HAP-1 (cell line): ENCODE measurements at places on chromosomes 2 and 18.

- DNase-seq: no peak
Observed at GRCh38 chr2:220000080-220000479, 372.6 kb downstream of the SLC4A3 start.

- DNase-seq: peak; percentile 55
Observed at GRCh38 chr2:237692601-237693290, 65.4 kb downstream of the LRRFIP1 start.

DNA sequence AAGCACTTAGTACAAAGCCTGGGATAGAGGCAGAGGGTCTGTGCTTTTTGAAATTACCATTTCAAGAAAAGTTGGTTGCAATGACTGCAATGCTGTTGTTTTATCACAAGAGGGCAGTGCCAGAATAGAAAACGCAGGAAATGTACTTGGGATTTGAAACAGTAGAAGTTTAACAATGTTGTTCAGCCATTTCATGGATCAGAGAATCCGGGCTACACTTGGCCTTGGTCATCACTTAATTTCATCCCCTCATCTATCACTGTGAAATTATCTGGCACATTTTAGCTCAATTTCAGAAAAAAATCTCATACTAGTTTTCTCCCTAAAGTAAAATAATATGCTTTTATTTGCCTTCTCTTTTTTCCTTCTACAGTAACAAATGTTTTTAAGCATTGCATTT lies 70.8 kb downstream of the RAPGEF4 start:
- peak; percentile 71 for DNase-seq

- DNase-seq: no peak
Observed at GRCh38 chr18:70127359-70127758, 78.1 kb downstream of the RTTN start.

- DNase-seq: no peak
Observed at GRCh38 chr2:213259266-213259665, 25.0 kb upstream of the SPAG16 start.

GRCh38 chr2:130796290-130796689 lies 40.4 kb upstream of the ARHGEF4 start:
- no peak for DNase-seq

- DNase-seq: no peak
Observed at GRCh38 chr2:163558251-163559021, 177.4 kb downstream of the FIGN start.

DNA sequence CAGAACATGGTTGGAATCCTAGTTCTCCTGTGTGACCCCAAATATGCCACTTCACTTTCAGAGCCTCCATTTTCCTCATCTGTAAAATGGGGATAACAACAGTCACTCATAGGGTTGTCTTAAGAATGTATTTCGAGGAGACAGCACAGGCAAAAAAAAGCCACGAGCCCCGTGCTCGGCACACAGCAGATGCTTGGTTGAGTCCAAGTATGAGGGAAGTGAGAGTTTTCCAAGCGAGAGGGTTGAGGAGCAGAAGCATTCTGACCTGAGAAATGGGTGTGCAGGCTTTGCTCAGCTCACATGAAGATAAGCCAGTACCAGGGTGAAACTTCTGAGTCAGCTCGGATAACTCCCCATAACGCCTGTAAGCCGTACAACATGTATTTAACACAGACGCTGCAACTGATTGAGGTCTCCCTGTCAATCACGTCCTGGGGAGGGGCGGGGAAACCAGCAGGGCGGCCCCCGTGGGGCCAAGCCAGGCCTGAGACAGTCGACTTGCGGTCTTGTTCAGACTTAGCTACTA lies 23.0 kb upstream of the ODC1 start:
- DNase-seq: no peak

DNA sequence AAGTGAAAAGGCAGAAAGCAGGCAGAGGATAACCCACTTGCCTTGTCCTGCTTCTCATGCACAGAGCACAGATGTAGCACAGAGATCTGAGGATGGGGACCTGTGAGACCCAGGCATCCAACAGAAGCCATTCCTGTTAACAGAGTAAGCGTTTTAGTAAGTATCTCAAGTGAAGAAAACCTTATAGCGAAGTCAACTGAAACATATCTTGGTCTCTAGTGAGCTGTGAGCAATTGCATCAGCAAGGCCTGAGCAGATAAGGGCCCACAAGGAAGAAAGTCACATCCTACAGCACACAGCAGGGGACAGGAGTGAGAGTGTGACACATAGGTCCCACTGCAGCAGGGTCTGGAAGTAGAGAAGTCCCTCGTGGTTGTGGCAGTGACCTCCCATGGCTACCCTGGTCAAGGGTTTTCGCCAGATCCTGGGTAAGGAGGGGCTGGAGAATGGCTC lies 248.7 kb upstream of the TNP1 start:
- DNase-seq: no peak

- peak; percentile 15 for DNase-seq
Observed at GRCh38 chr2:19287324-19287723, 71.1 kb downstream of the OSR1 start.

GRCh38 chr2:168180483-168180882 lies 66.9 kb downstream of the STK39 start:
- peak; percentile 88 for DNase-seq

GRCh38 chr2:10159581-10160131 lies 37.1 kb downstream of the RRM2 start:
- DNase-seq: no peak

- DNase-seq: no peak
Observed at GRCh38 chr18:11658989-11659388, 30.1 kb upstream of the GNAL start.

DNA sequence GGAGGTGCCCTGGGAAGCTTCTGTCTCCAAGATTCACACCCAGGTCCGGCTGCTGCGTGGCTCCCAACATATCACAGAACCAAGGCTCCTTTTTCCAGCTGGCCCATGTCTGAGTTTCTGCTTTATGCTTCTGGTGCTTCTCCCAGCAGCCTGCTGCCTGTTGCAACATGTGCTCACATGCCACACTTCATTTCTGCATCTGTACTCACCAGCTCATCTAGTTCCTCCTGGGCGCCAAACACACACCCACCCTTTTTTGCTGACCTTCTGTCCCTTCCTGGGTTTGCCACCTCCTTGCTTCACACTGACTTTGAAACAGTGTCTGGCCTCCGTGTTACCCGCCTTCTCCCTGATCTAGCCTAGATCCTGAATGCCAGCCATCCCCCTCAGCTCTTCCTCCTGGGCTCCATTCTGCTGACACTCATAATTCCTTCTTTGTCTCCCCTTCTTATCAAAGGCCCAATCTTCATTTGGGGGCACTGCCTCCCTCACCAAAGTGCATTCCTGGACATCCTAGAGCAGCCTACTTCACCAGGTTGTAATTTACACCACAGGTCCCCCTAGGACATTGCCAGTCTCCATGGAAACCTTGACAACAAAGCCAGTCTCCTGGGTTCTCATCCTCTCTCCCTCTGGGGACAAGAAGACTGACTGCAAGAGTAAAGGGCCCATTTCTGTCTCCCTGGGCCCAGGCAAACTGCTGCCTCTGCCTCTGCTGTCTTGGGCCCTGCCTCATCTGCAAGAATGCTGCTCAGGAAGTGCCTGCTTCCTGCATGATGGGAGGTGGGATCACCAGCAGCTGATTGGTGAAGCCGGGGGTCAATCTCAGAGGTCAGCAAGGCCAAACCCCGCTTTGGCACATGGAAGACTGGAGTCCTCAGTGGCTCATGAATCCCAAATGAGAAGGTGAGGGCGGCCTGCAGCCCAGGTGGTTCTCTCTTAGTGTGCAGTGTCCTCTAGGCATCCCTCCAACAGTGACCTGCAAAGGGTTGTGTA lies 13.9 kb upstream of the PROM2 start:
- no peak for DNase-seq

DNA sequence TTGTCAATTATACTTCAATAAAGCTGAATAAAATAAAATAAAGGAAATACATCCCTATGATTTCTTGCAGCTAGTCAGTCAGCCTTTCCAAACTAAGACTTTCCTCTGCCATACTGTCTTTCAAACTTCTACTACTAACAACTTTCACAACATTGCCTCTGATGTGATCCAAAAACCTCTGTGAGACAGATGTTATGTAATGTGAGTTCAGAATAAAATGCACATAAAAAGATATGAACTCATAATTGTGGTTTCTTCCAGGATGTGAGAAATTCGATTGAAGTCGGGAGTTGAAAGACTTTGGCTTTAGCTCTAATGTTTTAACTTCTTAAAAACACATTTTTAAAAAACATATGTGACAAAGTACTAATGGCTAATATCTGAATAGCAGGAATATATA lies 98.7 kb downstream of the PIGN start:
- DNase-seq: no peak

GRCh38 chr18:48024881-48025660 lies 94.6 kb upstream of the SMAD2 start:
- DNase-seq: no peak
